Stimulated activated CD8-positive, alpha-beta memory T cell treated with anti-CD3 and anti-CD28 coated beads, Interleukin-4, amount 100 ng/mL, for 4 hours (primary cell): ENCODE measurements at places on chromosomes 16 and 17.

GRCh38 chr17:19346351-19347255 lies 15.9 kb downstream of the B9D1 start:
- no peak for DNase-seq

- no peak for DNase-seq
Observed at GRCh38 chr16:23974223-23974622, 138.4 kb downstream of the PRKCB start.

DNA sequence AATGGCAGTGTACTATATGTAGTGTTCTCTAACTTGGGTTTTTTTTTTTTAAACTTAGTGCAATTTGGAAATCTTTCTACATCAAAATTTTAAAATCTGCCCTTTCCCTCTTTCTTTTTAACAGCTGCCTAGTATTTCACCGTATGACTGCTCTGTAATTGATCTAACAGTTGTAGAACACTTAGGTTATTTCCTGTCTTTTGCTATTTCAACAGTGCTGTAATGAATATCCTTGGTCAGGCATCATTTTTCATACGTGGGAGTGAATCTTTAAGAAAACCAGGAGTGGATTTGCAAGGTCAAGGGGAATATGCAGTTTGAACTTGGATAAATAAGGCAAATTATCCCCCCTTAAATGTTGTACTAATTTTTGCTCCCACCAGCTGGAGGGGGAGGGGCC lies 3.8 kb downstream of the NLRC5 start:
- no peak for DNase-seq

GRCh38 chr16:4850211-4850610 lies 2.9 kb downstream of the UBN1 start:
- no peak for DNase-seq

GRCh38 chr16:83268169-83268568 lies 539.6 kb upstream of the HSBP1 start:
- no peak for DNase-seq

DNA sequence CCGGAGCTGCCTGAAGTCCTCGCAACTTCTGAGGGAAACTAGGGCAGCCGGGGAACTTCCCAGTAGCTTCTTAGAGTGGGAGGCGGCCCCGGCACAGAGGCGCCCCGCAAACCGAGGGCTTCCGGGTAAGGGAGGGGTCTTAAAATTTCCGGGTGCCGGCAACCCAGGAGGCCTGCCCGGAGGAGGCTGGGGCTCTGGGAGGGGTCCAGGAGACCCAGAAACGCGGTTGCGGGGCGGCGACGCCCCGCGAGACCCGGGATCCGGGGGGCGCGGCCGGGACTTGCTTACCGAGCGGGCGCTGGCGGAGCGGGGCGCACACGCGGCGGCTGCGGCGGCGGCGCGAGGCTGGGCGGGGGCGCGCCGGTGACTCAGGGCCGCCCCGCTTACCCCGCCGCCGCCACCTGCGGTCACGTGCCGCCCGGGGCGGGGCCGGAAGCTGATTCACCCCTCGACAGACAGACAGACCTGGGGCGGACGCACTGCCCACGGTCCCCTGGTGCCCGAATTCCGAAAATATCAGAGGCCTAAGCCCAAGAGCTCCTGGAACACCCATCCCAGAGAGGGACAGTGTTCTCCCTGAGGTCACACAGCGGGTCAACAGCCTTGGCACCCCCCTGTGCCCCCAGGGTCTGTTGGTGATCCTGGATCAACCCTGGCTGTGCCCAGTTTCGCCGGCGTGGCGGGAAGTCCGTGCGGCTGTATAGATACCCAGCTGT lies at the start of gene FAM83G:
FAM83G (minus strand) TSS at position 344 of the 716 bp plus-strand sequence. CDS start 723 bp downstream, outside the sequence.
- peak; percentile 84 for DNase-seq

- no peak for DNase-seq
Observed at GRCh38 chr17:67247416-67247900, 2.5 kb upstream of the HELZ start.

GRCh38 chr17:66548158-66548557 lies 245.7 kb downstream of the PRKCA start:
- peak; percentile 28 for DNase-seq

DNA sequence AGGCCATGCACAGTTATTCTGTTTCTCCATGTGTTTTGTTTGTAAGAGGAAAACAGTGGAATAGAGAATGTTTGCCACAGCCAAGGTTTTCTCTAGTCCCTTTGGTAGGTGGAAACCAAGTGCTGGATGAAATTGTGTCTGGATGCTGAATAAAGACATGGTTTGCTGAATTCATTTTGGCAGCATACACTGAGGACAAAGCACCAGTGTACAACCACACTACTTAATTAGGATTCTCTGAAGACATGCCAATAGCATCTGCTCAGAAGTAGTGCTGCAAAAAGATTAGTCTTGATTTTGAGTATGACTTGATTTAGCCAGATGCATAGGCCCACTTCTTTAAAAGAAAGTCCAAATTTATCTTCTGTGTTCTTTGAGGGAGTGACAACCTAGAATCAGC lies 230.5 kb upstream of the CACNG5 start:
- no peak for DNase-seq

GRCh38 chr16:78633551-78633950 lies 534.1 kb downstream of the WWOX start:
- no peak for DNase-seq

- DNase-seq, result no peak
Observed at GRCh38 chr16:72199761-72200337, 27.9 kb upstream of the PMFBP1 start.

DNA sequence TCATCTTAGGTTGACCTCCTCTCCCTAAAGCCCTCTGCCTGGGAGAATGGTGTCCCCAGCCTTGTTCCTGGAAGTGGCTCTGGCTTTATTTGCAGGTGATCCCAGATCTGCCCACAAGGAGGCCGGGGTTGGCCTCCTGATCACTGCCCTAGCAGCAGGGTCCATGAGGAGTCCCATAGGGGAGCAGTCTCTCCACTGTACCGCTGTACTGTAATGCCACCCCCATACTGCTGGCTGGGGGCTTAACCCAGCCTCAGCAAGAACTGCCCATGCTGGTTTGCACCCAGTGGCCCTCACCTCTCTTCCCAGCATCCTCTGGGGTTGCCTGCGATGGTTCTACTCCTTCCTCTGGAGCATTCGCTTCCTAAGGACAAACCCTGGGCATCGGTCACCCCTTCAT lies 39.1 kb downstream of the PSME3IP1 start:
- DNase-seq, result no peak

DNA sequence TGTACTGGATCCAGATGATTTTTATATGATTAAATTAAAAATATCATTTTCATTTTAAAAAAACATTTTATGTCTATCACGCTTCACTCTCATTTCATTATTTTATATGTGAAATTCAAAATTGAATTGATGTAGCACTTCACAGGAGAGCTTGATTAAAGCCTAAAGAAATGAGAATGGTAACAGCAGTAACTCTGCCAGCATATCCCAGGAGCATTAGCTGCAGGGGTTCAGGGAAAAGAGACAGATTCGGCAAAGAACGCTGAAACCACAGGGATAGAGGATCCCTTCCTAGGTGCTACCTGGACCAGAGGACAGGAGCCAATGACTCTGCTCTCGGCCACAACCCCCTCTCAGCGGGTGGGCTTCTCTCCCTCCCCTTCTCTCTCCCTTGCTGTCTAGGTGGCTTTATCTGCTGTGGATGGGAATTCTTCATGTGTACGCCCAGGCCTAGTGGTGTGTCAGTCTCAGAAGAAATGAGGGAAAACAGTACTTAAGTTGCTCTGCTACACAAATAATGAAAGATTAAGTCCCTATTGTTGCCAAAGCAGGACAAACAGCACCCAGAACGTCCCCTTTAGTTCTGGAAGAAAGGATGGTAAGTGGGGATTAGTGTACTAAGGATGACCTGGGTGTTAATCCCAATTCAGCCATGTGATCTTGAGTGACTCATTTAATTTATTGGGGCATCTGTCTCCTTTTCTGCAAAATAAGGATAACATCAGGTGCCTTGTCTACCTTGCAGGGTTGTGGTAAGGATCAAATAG lies 123.3 kb downstream of the CDK5R1 start:
- no peak for DNase-seq

DNA sequence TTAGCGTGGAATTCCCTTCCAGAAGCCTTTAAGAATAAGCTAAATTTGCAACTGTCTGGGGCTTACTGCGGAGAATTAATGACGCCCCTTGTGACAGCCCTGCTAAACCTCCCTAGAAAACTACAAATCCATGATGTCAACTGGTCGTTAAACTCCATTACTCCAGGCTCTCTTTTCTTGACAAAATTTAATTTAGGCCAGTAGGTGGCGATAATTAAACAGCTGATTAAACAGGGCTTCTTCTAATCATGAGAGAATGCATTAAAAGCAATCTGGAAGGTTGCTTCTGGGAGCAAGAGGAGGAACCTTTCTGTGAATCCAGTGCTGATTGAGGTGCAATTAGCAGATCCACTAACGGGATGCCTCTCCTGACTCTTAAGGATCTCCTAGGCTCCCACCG lies 8.1 kb upstream of the NLRP1 start:
- no peak for DNase-seq

DNA sequence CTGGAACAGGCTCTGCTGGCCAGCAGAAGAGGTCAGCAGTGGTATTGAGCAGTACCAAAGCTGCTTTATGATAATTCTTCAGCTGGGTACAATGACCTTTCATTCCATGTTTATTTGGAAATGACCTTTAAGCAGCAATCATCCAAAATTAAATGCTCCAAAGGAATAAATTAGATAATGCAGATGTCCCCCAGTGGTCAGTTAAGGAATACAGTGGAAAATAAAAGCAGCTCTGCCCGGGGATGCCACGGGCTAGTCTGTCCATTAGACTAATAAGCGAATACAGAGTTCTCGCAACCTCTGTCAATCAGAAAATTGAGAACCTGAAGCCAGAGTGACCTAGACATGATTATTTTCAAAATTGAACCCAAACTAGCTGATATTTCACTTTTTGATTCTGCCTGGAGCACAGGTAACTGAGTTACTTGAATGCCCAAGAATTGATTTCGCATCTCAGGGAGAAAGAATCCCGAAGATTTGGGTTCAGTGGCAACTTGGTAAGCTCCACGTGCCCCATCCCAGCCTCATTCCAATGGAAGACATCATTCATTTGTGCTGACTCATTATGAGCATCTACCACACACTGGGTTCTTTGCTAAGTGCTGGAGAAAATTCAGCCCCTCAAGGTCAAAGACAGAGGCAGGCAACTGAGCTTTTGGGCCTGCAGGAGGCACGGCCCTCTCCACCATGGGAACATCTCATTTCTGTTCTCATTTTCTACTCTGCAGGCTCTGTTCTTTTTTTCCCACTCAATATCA lies 34.4 kb upstream of the SLC39A11 start:
- no peak for DNase-seq

DNA sequence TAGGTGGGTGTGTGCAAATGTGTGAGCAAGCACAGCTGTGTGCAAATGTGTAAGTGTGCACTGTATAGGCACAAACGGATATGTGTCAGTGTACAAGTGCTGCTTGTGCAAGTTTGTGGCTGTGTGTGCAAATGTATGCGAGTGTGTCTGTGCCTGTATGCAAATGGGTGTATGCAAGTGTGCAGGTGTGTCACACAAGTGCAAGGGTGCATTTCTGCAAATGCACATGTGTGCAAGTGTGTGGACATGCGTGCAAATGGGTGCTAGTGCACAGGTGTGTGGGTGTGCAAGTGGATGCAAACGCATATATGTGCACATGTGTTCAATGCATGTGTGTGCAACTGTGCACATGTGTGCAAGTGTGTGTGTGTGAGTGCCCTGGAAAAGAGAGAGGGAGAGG lies 76.5 kb upstream of the TNRC6C start:
- no peak for DNase-seq

GRCh38 chr17:78781893-78782304 lies at the start of gene CYTH1:
Gene CYTH1, minus strand, starts transcription at chr17:78782273. Its CDS starts 50 bp downstream, at chr17:78782223.
- DNase-seq, result no peak

GRCh38 chr17:65627891-65628643 lies 66.6 kb upstream of the AXIN2 start:
- DNase-seq, result no peak

DNA sequence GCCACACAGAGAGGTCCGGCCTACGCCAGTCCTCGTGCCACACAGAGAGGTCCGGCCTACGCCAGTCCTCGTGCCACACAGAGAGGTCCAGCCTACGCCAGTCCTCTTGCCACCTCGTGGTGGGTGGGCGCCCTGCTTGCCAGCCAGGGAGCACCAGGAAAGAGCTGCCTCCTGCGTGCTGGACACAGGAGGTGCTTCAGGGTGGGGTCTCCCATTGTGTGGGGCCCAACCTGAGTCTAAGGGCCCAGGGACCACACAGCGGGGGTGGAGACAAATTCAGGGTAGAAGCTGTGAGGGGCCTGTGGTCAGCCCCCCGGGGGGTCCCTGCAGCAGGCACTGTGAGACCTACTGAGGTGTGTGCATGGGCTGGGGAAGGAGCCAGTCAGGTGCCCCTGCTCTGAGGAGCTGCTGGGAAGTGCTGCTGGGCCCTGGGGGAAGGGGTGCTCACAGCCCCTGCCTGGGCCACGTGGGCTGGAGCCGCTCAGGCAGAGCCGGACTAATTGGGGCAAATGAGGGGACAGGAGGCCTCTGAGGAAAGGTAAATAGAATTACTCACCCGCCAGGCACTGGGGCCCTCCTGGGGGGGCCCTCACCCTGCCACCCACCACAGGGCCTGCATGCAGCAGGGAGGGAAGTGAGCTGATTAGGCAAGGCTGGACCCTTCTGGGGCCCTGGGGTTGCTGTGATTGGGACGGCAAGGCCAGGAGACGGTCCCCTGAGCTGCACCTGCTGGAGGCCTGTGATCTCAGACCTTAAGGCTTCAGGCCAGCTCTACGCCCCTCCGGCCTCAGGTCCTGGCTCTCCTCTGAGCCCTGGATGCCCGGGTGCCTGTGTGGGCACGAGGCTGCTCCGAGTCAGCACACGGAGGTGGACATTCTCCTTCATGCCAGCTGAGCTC lies 11.0 kb downstream of the GCGR start:
- DNase-seq, result no peak

DNA sequence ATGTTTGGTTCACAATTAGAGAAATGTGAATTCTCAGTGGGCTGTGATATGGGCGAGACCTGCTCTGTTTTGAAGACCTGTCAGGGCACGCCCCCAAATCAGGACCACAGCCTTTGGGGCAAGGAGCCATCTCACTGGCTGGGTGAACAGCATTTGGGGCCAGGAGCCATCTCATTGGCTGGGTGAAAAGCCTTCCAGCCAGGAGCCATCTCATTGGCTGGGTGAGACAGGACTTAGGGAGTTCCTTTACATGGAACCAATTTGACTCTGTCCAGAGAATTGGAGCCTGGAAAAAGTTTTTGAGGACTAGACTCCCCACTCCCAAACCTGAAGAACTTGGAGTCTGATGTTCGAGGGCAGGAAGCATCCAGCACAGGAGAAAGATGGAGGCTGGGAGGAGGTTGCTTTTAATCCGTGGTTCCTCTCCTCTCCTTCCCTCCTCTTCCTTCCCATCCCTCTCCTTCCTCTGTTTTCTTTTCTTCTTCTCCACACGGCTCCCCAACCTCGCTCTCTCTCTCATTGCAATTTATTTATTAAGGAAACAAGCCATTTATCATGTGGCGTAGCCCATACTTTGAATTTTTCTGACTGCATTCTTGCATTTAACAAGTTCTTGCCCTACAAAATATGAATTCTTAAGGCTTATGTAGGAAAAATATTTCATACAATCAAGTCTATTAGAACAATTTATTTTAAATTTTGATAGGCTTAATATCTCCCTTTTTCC lies 19.7 kb downstream of the FOXL1 start:
- no peak for DNase-seq

GRCh38 chr16:5580296-5580695 lies 482.7 kb upstream of the EEF2KMT start:
- DNase-seq, result no peak
